ENCODE measurements at places on chromosomes 11 and 22.

DNA sequence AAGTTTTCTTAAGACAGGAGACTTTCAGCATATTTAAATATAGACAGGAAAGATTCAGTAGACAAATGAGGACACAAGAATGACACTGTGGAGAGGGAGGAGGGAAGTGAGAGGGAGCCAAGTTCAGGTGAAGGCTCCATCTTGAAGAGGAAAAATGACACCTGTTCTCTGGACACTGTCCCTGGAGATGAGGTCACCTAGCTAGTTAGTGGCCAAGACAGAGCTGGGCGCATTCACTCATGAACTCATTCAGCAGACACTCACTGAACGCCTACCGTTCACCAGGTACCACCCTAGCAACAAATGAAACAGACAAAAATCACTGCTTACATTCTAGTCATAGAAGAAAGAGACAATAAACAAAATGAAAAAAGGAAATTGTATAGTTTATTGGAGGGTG is 103.3 kb upstream of the PARVA start:
- DNase-seq: no peak

- DNase-seq: no peak
Observed at GRCh38 chr22:44848791-44849420, 96.5 kb downstream of the ARHGAP8 start.

DNA sequence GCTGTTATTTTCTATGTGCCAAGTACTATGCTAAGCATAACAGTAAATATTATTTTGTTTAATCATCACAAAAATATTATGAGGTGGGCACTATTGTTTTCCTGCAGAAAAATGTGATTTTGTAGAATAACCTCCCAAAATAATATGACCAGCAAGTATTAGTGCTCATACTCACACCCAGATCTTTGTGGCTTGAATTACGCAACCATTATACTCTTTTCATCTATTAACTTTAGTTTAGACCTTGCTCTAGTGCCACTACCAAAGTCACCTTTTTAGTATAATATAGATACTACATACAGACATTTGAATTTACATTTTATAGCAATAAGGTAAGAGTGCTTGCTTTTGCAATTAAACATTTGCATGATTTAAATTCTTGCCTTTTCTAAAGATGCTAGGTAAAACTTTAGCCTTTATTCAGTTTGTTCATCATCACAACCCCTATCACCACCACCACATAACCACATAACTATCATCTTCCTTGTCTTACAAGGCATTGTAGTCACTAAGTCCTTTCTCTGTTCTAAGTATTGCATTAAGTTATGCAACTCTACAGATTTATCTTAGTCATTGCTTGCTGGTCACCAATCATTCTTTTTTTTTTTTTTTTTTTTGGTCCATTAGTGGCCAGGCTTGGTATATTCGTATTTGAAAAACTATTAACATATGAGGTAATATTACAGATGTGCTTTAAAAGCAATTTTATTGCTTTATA is 68.4 kb downstream of the GAS2 start:
- no peak for DNase-seq

DNA sequence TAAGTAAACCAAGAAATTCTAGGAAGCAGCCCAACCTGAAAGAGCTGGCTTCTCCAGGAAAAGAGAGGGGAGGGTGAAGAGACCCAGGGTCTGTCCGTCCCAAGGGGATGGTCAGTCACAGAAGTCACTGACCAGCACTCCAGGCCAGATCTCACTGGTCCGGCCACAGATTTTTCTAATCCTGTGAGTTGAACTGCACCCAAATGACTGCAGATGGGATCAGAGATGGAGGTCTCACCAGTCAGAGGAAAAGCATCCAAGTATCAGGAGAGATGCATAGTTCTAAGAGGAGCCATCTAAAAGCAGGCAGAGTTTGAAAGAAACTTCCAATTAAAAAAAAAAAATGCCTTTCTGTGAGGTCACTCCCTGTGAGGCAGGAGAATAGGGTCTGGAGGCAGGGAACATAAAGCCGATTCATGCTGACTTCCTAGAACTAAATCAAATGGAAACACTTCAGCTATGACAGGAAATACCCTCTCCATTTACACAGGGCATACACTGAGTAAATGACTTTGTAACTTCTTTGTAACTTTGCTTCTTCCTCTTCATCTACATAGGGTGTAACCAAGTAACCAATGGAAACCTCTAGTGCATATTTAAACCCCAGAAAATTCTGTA is 144.5 kb downstream of the CCDC34 start:
- no peak for DNase-seq

DNA sequence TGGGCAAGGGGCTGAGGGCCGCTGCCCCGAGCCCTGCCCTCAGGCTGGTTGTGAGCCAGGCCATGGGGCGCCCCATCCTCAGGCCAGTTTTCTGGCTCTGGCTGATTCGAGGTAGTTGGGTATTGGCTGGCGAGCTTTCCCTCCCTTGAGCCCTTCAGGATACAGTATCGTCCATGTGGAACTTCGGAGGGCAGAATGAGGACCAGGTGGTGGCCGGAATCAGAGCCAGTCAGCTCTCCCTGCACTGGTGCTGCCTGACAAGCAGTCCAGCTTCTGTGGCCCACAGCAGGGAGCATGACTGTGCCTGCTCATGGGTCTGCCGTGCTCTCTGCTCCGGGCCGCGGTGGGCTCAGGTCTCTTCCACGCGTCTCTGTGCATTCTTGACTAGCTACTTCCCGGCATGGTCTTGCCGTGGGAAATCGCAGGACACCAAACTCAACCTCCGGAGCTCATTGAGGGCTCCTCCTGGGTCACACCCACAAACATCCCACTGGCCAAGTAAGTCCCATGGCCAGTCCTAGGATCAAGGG is 1289.3 kb downstream of the BRD1 start:
- DNase-seq: no peak

- no peak for DNase-seq
Observed at GRCh38 chr11:134604886-134605285, 192.8 kb upstream of the B3GAT1 start.

- no peak for DNase-seq
Observed at GRCh38 chr11:119116601-119117000, 4.8 kb upstream of the HINFP start.

DNA sequence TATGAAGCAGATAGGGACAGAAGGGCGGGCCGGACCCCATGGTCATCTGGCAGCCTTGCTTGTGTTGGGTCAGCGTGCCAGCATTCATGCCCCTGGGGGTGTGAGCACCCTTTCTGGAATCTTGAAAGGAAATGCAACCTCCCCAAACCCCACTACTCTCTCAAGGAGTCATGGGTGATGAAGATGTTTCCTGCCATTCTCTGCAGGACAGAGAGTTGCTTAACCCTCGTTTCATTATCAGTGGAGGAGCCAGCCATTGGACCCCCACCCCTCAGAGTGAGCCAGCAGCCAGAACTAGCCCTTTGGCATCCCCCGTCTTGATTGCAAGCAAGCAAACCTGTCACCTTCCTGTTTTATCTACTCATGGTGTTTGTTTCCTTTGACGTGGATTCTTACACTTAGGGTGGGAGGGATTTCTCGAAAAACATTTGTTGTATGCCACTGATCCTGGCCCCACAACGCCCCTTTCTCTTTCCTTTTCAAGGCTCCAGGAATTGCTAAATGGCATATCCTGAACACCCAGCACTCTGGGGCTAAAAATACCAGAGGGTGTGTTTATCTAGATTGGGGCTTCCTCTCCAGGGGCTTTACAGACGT is 258.3 kb downstream of the ETS1 start:
- DNase-seq: peak; percentile 82

DNA sequence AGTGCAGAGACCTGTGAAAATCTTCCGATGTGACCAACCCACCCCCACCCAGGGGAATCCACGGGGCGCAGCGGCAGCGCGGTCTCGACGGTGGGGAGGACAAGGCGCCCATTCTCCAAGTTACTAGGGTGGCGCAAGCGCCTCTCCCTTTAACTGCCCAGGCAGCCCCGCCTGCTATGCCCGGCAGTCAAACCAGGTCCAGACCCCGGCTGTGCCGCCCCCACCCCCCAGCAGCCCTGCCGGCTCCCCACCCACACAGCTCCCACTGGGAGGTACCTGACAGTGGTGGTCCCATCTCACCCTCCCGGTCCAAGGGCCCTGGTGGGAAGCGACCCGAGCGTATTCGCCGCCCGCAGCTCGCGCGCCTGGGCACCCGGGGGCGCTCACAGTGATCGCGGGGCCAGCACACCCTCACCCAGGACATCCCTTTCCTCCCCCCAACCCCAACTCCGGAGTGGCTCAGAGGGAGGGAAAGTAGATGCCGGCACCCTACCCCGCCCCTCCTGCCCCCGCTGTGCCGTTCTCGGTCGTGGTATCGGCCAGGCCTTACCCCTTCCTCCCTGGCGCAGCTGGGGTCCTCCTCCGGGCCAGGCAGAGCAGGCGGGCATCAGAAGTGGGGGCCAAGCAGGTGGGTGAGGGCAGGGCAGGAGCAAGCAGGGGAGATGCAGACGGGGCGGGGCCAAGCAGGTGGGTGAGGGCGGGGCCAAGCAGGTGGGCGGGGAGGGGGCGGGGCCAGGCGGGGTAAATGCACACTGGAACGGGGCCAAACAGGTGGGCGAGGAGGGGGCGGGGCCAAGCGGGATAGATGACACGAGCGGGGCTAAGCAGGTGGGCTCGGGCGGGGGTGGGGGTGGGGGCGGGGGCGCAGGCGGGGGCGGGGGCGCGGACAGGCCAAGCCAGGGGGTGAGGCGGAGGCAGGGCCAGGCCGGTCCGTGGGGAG is at the start of gene TRPM5:
TSS of gene TRPM5 (minus strand) at position 634 of the 940 bp plus-strand sequence. CDS start 21,478 bp downstream, outside the sequence.
- DNase-seq: peak; percentile 91

DNA sequence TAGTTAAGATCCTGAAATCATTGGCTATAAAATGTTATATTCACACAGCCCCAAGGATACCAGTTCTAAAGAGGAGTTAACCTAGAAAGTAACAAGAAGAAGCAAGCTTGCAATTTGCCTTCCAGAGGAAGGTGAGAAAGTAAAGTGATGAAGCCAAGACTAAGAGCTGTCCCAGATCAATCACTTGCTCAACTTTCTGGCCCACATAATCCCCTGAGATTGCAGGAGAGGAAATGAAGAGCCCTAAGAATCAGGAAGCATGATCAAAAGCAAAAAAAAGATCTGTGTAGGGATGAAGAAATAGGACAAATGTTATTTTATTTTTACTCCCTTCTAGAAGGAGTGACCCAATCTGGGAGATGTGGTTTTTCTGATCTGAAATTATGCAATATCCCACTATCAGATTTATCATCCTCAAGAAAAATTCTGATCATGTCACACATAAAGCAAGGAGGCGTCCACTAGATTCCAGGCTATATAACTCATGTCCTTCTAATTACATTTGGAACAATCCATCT is 180.3 kb upstream of the GUCY1A2 start:
- no peak for DNase-seq

- DNase-seq: no peak
Observed at GRCh38 chr11:101872171-101872882, 42.5 kb upstream of the CEP126 start.

DNA sequence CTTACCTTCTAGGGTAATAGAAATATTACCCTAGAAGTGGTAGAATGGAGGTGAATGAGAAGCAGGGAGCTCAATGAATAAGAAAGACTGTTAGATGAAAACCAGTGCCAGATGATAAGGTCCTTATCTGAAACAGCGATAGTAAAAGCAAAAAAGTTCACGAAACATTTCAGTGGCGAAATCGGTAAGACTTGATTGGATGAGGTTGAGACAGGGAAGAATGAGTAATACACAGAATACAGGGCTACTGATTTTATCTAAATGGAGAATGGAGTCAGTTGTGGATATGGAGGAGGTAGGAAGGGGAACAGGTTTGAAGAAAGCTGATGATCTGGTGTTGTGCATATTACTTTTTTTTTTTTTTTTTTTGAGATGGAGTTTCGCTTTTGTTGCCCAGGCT is 96.5 kb downstream of the GALNT18 start:
- DNase-seq: no peak

DNA sequence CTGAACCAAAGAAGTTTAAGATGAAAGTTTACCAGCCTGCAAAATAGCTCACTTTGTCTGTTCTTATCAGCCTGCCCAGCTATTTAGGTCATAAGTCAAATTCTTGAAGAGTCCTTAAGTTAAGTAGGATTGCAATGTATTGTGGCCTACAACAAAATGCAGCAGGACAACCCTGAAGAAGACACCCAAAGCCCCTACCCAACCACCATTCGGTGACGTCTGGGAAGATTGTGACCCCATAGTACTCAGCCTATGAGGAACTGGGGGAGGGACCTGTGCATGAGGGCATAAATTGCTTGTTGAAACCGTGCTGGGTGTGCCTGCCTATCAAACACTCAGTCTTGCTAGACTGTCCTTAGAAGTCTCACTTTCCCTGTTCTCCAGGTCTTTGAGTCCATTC is 50.5 kb upstream of the FDX1 start:
- no peak for DNase-seq

DNA sequence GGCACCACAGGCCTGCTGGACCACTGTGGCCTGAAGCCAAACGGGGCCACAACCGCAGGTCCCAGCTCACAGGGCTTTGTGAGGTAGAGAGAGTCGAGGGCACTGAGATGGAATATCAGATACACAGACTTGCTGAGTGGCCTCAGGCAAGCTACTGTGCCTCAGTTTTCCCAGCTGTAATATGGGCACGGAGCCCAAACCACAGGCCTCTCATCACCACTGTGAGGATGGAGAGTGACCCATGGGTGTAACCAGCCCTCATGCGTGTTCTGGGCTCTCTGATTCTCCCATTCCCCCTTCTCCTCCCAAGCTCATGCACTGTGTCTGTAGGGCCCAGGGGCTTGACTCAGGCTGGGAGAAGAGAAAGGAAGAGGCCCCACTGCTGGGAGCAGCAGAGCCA is 4.2 kb downstream of the UNC93B1 start:
- DNase-seq: no peak

- DNase-seq: no peak
Observed at GRCh38 chr11:10067629-10068300, 226.3 kb downstream of the SBF2 start.

DNA sequence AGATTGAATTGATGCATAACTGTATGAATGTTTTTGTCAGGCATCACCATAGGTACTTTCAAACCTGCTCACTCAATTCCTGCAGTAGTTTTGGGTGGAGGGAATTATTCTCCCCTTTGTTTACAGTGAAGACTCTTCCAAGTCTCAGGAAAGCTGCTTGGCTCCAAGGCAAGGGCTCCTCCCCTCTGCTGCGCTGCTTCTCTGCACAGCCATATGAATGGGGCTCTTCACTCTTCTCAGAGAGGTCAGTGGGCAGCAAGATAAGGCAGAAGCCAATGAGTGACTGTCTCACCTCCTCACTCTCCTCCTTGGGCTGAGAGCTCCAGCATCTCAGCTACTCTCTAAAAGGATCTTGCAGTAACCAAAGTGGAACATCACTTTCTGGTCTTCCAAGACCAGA is 165.7 kb upstream of the TTC12 start:
- no peak for DNase-seq

- DNase-seq: peak; percentile 66
Observed at GRCh38 chr22:37169947-37170688, 17.9 kb downstream of the C1QTNF6 start.

DNA sequence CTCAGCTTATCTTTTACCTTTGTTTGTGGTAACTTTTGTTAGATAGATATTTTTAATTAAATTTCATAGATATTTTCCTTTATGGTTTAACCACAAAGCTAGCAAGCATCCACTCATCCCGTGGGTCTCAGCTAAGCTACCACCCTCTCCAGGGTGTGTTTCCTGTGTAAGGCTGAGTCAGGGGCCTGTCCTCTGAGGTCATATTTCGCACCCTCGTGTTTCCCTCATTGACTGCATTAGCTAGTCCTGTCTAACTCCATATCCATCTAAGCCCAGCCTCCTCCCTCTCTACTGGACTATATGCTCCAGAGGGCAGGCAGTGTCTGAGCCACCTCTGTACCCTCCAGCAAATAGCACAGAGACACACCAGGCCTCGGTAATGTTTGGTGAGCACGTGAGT is 16.7 kb downstream of the XRRA1 start:
- DNase-seq: no peak

All from spleen (tissue), 13 donors.